ENCODE measurements at places on chromosomes 4 and X.

- no peak for DNase-seq
Observed at GRCh38 chrX:56572975-56573374, 9.5 kb downstream of the UBQLN2 start.

GRCh38 chr4:3344104-3344503 lies 51.3 kb downstream of the RGS12 start:
- DNase-seq = no peak

DNA sequence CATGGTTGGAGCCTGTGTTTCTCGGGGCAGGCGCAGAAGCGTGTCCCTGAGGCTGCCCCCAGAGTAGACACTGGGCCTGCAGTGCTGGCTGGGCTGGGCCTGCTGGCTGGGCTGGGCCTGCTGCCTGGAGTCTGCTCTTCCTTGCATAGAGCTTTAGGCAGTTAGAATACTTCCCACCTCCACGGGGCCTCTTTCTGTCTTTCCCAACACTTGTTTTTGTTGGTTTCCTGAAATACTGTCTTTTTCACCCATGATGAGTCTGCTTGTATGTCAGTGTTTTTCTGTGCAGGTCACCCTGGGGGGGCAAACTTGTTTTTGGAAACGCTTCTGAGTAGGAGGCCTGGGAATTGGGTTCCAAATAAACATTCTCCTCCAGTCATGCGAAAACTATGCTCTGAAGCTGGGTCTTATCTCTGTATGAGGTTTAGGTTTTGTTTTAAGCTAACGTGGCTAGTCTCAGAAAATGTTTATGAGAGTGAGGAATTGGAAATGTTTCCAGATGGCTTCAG lies 32.2 kb downstream of the TRMT44 start:
- no peak for DNase-seq

DNA sequence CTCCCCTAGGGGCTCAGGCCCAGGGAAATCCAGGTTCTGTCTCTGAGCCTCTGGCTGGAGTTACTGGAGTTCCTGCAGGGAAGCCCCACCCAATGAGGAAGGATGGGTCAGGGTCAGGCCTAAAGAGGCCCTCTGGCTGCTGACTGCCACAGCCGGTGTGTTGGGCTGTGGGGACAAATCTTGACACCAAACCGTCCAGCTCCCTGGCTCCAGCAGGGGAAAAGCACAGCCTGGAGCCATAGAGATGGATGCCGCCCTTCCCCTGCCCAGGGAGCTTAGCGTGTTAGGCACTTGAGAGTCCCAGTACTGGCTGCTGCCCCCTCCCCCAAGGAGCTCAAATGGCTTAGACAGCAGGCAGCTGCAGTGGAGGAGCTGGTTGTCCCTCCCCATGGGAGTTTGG lies 321.3 kb upstream of the LCORL start:
- DNase-seq = no peak

DNA sequence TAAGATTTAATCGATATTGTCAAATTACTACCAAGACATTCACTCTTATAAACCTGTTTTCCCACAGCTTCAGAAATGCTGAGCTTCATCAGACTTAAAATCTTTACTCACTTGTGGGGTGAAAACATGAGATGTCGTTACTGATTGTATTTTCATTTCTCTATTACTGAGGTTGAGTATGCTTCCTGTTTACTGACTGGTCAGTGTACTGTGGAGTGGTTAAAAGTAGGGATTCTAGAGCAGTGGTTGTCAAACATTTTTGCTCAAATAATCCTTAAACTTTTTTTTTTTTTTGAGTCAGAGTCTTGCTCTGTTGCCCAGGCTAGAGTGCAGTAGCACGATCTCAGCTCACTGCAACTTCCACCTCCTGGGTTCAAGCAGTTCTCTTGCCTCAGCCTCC lies 50.3 kb downstream of the NSUN7 start:
- DNase-seq = no peak

DNA sequence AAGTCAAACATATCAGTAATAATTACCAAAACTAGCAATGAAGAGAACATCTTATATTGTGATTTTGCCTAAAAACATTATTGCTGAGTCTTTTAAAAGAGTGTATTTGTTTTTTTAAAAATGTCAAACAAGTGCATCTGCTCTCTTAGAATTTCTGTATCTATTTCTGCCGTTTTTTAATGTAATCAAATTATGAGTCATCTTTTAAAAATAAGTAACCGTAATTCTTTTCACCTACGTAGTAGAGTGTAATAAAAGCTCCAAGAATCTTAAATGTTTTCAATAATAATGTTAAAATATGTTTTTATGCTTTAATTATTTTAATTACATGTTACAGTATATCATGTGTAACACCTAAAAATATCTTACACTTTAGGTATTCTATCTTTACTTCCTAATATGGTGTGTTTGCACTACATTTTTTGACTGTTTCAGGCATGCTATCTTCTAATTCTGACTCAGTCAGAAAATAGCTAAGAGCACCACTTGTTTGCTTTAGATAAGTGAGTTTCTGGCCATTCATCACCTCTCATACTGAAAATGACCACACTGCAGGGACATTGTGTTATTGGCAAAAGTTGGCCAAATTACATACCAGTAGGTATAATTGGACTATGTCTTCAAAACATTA lies 368.5 kb downstream of the PCDH7 start:
- DNase-seq = no peak

DNA sequence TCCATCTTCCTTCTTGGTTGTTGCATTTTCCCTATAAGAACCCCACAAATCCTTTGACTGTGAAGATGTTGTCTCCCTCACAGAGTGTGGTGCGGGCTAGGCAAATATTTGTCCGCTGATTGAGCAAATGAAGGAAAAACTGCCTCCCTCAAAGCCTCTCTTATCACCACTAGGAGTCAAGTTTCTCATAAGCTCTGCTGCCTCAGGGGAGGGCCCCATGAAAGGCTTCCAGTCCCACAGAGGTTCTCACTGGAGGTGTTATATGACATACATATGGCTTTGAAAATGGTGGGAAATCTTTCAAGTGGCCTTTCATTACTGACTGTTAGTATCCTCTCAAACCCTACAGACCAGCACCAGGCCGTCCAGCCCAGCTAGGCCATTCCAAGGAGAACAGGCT lies 9.3 kb downstream of the VGLL1 start:
- DNase-seq = no peak

GRCh38 chr4:39596971-39597370 lies 41.7 kb downstream of the SMIM14 start:
- no peak for DNase-seq

GRCh38 chr4:169810325-169811323 lies 52.9 kb upstream of the HPF1 start:
- DNase-seq = peak; percentile 47

- DNase-seq = no peak
Observed at GRCh38 chrX:45063319-45064095, 137.2 kb downstream of the DIPK2B start.

DNA sequence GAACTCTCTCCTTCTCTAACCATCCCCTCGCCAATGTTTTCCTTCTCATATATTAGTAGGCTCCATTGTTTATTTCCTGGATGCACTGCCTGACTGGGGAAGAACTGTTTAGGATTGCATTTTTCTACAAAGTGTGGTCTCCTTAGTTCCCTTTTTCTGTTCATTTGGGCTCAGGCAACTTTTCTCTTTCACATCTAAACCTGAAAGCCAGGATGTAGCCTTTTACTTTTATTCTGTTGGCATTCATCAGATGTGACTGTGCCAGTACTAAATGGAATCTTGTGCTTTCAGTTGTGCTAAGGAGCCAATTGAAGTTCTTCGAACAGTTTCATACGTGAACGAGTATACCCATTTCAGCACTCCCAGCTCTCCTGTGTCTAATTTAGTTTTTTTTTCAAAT lies 59.8 kb downstream of the DDIT4L start:
- DNase-seq = no peak

DNA sequence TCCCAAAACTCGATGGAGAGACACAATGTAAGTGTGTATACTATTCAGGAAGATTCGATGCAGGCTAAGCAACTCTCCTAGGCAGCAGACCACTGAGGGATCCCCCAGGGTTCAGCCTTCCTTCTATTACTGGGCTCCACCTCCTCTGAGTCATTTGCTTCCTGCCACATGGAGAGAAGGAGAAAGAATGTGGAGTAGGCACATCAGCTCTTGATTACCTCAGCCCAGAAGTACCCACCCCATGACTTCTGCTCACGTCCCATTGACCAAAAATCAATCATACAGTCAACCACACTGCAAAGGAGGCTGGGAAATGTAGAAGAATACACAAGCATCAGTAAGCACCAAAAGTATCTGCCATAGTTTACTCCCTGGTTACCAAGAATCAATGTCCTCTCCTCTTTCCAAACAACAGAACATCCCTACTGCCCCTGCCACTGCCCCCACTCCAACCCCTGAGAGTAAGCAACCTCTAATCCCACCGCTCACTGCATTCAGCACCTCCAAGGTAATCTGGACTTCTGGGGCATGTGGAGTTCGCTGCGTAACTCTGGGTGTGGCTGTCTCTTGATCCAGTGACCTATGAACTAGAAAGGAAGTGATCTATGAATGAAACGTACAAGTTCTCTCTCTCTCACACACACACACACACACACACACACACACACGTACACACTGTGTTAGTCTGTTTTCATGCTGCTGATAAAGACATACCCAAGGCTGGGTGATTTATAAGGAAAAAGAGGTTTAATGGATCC lies 91.2 kb upstream of the C1QTNF7 start:
- DNase-seq = no peak

GRCh38 chr4:186932631-186933187 lies 209.1 kb upstream of the FAT1 start:
- DNase-seq = no peak

DNA sequence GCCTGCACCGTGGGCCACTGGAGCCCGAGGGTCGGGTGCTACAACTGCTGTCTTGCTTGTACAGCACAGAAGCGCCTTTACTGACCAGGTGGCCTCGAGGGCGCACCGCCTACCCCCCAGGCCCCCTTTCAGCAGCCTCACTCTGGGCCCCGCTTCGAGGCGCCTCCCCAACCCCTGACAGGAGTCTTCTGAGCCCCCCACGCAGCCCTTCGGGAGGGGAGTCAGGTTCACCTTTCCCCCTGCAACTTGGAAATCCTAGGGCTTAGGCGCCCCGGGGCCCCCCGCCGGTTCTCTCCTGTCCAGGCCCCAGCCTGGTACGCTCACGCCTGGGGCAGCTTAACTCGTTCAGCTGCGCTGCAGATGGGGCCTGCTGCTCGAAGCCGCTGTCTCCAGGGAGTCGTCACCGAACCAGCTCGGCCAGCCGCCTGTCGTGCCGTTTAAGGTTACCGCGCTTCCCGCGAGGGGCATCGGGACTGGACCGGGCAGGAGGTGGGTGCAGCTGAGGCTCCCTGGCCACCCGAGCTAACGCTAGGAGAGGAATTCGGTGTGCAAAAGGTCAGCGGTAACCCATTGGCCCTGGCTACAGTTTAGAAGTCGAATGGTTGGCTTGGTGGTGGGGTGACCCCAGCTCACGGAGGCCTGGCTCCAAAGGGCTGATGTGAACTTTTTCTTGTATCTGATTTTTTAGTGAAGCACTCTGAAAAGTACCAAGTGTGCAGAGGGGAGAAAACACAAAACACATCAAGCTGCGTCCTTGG lies 58.9 kb upstream of the BCOR start:
- no peak for DNase-seq

GRCh38 chr4:30103455-30103854 lies 616.7 kb upstream of the PCDH7 start:
- no peak for DNase-seq

- DNase-seq = no peak
Observed at GRCh38 chrX:26442340-26442739, 226.4 kb downstream of the MAGEB5 start.

- DNase-seq = no peak
Observed at GRCh38 chr4:86810847-86811246, 38.3 kb downstream of the SLC10A6 start.

- no peak for DNase-seq
Observed at GRCh38 chr4:54589586-54589985, 68.2 kb upstream of the KIT start.

GRCh38 chrX:149272690-149273463 lies 232.2 kb downstream of the IDS start:
- no peak for DNase-seq

- no peak for DNase-seq
Observed at GRCh38 chr4:76681996-76682395, 215.9 kb downstream of the SOWAHB start.

- DNase-seq = no peak
Observed at GRCh38 chr4:106541253-106541652, 172.7 kb upstream of the GIMD1 start.

- no peak for DNase-seq
Observed at GRCh38 chr4:52748432-52748831, 2.8 kb downstream of the ERVMER34-1 start.

DNA sequence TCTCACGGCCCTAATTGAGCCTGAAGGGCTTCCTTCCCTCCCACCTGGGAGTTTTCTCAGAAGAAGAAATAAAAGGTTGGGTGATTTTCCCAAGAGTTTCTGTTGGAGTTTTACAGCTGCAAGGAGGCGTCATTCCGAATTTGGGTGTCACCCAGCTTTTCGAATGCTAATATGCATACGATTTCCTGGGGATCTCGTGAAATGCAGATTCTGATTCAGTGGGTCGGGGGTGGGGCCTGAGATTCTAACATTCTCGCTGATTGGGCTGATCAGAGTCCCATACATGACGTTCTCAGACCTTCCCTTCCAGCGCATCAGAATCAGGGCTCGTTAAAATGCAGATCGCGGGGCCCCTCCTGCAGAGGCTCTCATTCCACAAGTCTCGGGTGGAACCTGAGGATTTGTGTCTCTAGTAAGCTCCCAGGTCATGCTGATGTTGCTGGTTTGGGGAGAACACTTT lies 125.8 kb upstream of the STX18 start:
- no peak for DNase-seq

GRCh38 chr4:89469516-89469915 lies 161.9 kb upstream of the GPRIN3 start:
- no peak for DNase-seq

- no peak for DNase-seq
Observed at GRCh38 chr4:11079171-11079570, 349.5 kb downstream of the HS3ST1 start.

GRCh38 chr4:70996018-70996360 lies 2.5 kb downstream of the DCK start:
- DNase-seq = no peak

- DNase-seq = no peak
Observed at GRCh38 chr4:154593868-154594267, 3.3 kb upstream of the FGA start.

DNA sequence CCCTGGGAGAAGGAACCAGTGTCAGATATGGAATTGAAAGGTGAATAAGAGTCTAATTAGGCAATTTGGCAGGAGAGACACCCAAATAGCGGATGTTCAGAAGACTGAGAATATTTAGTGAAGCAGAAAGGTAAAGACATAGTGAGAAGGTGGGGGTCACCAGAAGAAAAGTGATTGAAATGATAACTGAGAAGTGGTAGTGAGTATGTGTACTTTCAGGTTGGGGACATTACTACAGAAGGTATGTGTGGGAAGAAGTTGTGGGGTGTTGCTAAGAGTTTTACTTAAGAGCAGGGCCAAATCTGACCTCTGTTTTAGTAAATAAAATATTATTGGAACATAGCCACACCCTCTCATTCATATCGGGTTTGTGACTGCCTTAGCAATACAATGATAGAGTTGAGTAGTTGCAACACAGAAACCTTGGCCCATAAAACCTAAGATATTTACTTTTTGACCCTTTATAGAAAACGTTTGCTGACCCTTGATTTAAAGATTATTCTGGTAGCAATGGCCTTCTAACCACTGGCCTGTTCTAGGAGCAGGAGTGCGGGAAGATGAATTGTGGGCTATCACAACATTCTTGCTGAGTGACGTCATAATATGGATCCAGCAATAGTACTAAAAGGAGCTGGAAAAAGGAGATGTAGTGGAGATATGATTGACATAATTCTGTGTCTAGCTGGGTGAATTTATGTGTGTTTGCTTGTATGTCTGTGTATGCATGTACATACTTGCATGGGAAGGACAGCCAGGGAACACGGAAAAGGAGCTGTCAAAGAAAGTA lies 115.3 kb downstream of the HS3ST1 start:
- no peak for DNase-seq

All from NCI-H2227 treated with DMSO at 0.1 percent for 48 hours (cell line).